ENCODE measurements at places on chromosomes 7 and 10. TPM values are rescaled to one million over a fixed set of nuclear protein-coding genes. Genes with fewer than 3 reads are reported as not detected.

- no peak for DNase-seq
Measured at GRCh38 chr7:4784799-4785198, 9.4 kb downstream of the AP5Z1 start.

DNA sequence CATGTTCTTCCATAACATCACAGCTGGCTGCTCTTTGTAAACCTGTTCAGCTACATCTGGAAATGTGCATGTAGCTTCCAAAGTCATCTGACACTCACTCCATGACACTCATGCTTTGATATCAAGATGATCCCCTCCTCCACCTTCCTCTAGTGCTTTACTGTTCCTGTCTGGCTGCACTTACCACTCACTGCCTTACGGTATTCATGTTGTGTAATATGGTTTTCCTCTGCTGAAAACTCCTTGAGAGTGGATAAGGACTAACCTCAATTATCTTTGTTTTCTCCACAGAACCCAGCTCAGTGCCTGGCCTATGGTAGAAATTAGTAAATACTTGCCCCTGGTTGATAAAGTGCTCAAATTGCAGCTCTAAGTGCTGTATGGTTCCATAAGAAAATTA, 483.9 kb downstream of the HTR7 start:
- no peak for DNase-seq

- no peak for DNase-seq
Measured at GRCh38 chr10:33428682-33429081, 94.2 kb upstream of the NRP1 start.

DNA sequence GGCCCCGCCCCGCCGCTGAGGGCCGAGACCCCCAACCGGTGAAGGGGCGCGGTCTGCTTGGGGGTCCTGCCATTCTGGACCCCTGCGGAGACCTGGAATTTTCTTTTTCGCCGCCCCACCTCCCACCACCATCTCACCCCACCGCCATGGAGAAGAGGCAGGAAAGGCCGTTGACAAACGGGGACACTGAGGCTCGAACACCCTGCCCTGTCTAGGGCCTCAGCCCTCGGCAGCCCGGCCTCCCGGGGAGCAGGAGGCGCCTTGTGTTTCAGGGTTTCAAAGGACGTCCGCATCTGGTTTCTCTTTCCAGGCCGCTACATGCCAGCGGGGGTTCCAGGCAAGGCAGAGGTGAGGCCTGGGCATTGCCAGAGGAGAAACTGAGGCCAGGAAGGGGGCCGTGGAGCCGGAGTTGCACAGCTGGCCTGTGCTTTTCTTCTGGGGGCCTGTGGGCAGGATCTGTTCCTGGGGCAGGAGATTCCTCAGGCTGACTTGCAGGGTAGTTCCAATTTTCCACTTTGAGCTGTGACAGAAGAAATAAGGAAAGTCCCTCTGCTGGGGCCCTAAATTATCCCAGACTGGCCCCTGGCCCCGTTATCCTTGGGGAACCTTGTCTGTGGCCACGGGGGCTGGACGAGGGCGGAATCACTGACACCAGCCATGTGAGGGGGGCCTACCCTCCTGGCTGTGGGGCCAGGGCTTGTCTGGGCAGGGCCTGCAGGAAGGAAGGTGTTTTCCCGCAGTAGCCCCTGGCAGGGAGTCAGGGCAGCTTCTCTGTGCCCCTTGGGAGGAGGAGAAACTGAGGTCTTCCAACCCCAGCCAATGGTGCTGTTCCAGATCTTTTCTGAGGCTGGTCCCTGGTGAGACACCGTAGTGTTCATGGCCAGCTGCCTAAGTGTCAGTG, 900 bp upstream of the MICALL2 start:
- DNase-seq: no peak

- no peak for DNase-seq
Measured at GRCh38 chr10:127875449-127875765, 17.3 kb downstream of the CLRN3 start.

- no peak for DNase-seq
Measured at GRCh38 chr10:22690614-22691431, 23.6 kb downstream of the PIP4K2A start.

- DNase-seq: no peak
Measured at GRCh38 chr10:54550016-54550415, 251.0 kb downstream of the PCDH15 start.

DNA sequence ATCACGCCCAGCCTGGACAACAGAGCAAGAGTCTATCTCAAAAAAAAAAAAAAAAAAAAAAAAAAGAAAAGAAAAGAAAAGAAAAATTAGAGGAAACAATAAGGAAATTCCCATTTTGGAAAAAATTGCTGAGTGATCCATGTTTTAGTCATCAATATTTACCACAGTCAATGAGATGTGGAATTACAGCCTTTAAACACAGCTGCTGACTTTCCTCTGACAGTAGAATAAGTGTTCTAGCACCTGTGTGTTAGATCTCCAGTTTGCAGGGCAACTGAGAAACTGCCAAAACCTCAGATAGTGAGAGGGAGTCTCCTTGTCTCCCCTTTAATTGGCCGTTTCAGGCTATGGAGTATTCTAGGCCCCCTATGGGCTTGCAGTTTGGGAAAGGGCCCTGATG, 520.1 kb downstream of the KCNMA1 start:
- DNase-seq: no peak

DNA sequence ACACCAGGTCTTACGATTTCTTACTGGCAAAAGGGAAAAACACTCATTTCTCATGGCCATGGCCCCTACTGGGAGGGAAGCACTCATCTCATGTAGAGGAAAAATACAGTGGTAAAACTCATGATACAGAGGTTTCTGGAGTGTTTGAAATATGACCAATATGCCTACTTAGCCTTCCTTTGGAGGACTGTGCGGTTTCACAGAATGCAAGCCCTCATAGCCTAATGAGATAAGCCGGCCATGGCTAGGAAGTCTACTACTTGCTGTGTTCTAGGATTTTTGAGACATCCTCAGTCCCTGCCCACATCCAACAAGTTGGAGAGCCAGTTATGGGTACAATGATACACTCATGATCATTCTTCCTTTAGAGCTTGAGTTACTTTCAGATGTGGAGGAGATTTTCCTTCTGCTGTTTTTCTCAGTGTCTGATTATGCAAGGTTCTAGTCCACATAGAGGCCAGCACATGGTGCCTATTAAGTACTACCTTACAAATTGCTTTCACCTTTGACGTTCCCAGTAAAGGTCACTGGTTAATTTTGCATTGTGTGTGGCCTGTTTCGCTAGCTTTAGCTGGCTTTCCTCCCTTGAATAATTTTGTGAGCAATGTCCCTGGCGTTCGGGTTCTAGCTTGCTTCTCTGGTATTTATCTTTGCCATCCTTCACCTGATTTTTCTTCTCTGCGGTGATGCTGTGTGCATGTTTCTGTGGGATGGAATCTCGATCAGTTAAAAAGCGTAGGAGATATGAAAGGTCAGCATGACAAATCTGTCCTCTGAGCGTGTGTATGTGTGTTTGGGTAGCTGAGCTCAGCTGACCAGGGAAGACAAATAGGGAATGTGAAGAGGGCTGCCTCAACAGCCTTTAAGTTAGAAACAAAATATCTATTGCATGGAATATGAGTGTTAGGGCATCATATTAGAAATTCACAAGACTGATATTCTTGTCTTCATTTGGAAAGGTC, 295.4 kb downstream of the LRMDA start:
- no peak for DNase-seq

DNA sequence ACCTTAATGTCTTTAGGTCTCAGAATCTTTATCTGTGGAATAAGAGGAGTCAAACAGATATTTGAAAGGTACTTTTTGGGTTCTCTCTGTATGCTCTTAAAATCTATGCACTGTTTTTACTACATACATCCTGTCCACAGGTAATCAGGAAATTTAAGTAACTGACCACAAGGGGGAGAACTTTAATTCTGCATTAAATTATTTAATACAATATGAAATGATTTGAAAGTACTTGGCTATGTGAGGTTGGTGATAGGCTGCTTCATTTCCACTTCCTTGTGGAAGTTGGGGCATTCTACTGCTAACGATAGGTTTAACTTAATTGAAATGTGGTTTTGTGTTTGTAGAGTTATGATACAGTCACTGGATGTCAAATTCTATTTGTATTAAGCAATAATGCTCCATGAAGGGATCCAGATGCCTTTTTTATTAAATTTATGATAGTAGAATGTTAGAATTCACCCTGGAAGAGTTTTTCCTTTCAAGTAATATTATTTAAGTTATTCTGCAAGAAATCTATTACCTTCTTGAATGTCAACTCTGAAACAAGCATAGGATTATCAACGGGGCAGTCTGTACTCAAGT, 6.0 kb downstream of the TEX47 start:
- DNase-seq: peak; percentile 37

- no peak for DNase-seq
Measured at GRCh38 chr7:143456992-143457793, 13.9 kb downstream of the TAS2R60 start.

- no peak for DNase-seq
Measured at GRCh38 chr7:109879287-109879828, 1211.6 kb upstream of the LRRN3 start.

DNA sequence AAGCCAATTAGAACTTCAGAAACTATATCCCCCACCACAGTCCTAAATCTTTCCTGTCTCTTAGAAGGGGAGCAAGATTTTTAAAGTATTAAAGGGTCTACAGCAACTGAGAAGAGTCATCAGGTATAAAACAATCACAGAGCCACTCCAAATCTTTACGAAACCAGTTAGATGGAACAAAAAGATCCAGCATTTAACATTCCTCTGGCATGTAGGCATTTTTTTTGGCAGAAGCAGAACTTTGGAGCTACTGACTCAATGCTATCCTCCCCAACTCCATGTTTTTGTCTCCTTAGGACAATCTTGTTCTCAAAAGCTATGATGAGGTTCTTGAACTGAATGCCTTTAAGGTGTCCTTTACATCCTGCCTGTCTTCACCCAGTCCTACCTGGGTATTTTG, 333.3 kb downstream of the PRPF18 start:
- no peak for DNase-seq

- no peak for DNase-seq
Measured at GRCh38 chr10:49333192-49333591, 34.2 kb downstream of the C10orf71 start.

- peak; percentile 56 for DNase-seq
Measured at GRCh38 chr7:66413379-66414114, 208.4 kb downstream of the TPST1 start.

DNA sequence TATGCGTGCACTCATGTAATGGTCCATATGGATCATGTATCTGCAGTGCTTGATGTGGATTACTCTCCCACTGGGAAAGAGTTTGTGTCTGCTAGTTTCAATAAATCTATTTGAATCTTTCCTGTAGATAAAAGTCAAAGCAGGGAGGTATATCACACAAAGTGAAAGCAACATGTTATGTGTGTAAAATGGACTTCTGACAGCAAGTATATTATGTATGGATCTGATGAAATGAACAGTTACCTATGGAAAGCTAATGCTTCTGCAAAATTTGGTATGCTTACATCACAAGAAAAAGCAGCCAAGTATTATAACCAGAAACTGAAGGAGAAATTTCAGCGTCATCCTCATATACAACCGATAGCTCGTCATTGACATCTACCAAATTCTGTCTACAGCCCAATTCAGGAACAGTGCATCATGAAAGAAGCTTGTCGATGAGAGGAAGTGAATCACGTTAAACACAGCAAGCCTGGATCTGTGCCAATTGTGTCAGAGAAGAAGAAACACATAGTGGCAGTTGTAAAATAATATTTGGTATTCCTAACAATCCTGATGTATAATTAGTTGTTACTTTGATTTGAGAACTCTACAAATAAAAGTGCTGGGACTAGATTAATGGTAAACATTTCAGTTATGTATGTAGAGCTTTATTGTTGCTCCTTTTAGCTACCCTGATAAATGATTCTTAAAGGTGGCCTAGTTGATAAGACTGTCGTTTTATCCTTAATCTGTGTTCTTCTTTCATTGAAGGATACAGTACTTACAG, 14.2 kb upstream of the SYPL1 start:
- DNase-seq: no peak

DNA sequence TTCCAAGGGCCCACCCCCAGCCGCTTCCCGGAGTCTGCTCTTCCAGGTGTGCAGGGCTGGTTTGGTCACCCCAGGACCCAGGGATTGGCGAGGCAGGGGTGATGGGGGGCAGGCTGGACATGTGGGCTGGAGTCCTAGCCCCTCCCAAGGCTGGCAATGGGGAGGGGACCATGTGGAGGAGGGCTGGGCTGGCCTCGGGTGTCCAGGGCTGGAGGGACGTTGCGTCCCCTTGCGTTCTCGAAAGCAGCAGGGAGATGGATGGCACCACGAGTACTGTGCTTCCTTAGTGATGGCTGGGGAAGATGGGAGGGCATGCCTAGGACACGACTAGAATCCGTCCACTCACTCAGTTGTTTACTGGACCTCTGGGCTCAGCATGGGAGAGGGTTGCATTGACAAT, 532.5 kb upstream of the FOXK1 start:
- no peak for DNase-seq

DNA sequence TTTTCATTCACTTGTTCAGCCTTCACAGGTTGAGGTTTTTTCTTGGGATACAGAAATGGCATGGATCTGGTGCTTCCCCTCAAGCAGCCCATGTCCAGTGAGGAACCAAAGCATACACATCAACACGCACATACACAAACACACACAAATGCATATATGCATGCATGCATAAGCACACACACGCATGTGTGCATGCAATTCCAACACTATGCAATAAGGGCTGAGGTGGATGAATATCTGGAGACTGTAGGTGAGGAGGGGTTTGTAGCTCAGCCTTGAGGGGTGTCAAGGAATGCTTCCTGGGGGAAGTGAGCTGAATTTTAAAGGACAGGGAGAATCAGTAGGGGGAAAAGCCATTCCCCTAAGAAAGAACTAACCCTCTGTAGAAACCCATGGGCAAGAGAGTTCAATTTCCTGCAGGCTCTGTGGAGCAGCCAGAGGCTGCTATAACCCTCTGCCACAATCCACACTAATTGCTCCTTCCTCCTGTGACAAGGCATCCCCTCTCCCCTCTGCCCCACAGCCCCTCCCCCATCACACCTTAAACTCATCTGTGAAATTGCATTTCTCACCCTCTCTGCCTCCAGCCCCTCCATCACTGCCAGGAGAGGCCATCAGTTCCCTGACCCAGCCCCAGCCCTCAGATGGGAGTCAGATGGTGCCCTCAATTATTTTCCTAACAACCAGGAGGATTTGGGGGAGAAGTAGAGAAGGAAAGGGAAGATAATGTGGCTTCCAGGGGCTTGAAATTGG, 316.4 kb downstream of the RPS24 start:
- no peak for DNase-seq

GRCh38 chr7:77651575-77652162, 44.6 kb upstream of the RSBN1L start:
- DNase-seq: peak; percentile 58

GRCh38 chr7:92768501-92769393, 67.6 kb downstream of the CDK6 start:
- peak; percentile 4 for DNase-seq

DNA sequence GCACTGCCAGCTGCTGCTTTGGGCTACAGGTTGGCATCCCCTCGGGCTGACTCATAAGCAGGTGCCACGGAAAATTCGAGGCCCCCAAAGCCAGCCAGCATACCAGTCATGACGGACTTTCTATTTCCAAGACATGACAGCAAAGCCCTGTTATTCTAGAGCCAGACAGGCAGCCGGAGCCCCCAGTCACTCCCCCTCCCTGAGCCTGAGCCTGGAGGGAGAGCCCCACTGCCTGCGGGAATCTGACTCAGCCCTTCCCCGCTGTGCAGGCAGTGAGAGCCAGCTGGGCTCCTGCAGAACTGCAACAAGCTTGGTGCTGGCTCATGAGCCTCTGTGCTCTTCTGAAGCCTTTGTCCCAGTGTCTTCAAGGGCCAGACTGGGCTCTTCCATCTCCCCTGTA, 15.8 kb downstream of the BTBD16 start:
- no peak for DNase-seq

Gene TMEM225B
- 3.9 TPM for total RNA-seq

Gene DENND2A
- not detected for total RNA-seq

Gene UTF1
- not detected for total RNA-seq

Gene DDC
- not detected for total RNA-seq

Gene MALRD1
- total RNA-seq: not detected

Gene TSPAN12
- not detected for total RNA-seq

Gene AGR2
- not detected for total RNA-seq

Gene CADPS2
- total RNA-seq: not detected
